ENCODE measurements at places on chromosomes 13 and 19.

DNA sequence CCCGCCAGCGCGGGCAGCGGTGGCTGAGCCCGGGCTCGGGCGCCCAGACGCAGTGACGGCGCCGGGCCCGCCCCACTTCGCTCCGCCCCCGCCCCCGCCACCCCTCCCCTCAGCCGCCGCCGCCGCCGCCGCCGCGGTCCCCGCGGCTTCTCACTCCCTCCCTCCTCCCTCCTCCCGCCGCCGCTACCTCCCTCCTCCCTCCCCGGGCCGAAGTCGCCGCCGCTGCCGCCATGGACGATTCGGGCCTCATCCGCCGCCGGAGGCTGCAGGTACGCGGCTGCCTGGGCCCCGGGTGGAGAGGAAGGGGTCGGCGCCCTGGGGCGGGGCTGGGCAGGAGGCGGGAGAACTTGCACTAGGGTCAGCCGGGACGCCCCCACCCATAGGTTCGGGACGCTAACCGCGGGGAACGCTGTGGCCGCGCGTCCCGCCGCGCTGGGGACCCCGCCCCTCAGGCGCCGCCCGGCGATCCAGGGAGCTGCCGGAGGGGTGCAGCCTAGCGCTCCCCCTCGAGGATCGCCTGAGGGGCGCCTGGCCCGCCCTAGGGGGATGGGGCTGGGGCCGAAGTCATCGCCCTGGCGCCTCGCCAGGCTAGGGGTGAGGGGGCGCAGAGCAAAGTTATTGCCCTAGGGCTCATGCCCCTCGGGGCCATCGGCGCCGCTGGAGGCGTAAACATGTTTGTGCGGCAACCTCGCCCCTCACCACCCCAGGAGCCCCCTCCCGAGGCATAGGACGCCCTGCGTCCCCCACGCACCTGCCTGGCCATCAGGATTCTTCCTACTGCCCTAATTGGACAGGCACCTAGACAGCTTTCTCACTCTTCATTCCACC lies 427 bp downstream of the RTBDN start:
- no peak for DNase-seq

- no peak for DNase-seq
These were observed 21.4 kb downstream of the NAXD start for GRCh38 chr13:110636701-110637201.

- DNase-seq, result no peak
These were observed 4.6 kb upstream of the ERFL start for GRCh38 chr19:41932720-41933332.

DNA sequence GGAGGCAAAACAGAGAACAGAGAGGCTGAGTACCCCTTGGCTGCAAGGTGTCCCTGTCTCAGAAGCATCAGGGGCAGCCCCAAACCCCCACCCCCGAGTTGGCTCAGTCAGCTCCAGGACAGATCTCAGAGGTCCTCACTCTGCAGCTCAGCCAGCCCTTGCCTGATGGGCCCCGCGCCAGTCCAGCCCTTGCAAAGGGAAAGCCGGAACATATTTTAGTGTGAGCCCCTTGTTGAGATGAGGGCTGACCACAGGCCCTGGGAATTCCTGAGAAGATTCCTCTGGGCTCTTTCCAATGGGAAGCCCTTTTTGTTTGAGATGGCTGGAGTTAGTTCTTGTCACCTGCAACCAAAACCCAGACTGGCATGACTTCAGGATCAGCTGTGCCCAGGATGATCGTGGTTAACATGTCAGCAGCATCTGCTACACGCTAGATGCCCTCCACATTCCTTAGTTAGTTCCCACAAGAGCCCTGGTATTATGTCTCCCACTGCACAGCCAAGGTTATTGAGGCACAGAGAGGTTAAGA lies 33.9 kb upstream of the CCNE1 start:
- DNase-seq, result no peak
